T47D (cell line): ENCODE measurements at places on chromosomes 5 and 9.

DNA sequence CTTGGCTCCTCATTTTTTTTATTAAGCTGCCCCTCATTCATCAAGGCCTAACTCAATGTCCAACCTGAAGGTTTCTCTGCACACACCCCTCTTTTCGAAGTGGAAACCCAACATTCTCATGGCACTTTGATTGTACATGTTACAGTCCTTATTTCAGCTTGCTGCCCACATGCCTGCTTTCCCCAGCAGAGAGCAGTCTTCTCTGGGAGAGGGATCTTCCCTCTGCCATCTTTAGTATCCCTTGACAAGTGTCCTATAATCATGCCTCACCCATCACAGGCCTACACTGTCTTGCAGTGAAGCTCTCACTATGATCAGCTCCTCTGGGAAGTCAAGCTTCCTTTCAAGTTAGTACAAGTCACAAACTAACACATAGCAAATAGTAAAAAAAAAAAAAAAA lies 175.1 kb downstream of the ACER2 start:
- DNase-seq, result no peak

- DNase-seq, result no peak
Observed at GRCh38 chr5:53932351-53932750, 371.9 kb downstream of the NDUFS4 start.

GRCh38 chr5:120344181-120344580 lies 119.9 kb upstream of the PRR16 start:
- no peak for DNase-seq

DNA sequence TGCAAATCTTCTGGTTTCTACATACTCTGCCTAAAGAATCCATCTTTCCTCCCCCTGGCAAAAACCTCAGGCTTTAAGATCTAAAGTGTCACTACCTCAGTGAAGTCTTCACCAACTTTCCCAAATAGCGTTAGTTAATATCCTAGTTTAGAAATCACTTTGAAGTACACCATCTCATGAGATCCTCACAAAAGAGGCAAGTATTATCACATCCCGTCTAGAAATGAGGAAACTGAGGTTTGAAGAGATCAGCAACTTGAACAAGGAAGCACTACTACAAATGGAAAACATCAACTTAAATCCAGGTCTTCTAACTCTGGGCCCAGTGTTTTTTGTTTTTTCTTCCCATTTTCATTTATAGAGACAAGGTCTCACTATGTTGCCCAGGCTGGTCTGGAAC lies 4.6 kb downstream of the AP3B1 start:
- no peak for DNase-seq

DNA sequence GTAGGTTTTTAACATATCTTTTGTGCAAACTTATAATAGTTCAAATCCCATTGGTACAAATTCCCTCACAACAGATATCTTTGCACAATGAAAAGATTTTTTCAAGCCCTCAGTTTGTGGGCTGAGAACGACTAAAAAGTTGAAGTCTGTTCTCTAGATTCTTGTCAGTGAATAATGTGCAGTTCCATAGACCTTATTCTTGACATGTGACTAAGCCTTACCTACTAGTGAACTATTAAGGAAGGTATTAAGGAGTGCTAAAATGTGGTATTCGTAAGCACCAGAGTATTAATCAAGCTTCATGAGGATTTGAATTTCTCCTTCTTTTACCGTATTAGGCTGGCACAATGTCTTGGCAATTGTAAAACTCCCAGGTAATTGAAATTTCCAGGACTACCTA lies 205.6 kb upstream of the DMRTA1 start:
- DNase-seq, result no peak

- DNase-seq, result no peak
Observed at GRCh38 chr9:32069969-32070368, 314.5 kb upstream of the ACO1 start.

GRCh38 chr5:169724303-169725087 lies 87.4 kb downstream of the DOCK2 start:
- DNase-seq, result no peak

GRCh38 chr5:104952876-104953275 lies 1390.3 kb upstream of the NUDT12 start:
- DNase-seq, result no peak

DNA sequence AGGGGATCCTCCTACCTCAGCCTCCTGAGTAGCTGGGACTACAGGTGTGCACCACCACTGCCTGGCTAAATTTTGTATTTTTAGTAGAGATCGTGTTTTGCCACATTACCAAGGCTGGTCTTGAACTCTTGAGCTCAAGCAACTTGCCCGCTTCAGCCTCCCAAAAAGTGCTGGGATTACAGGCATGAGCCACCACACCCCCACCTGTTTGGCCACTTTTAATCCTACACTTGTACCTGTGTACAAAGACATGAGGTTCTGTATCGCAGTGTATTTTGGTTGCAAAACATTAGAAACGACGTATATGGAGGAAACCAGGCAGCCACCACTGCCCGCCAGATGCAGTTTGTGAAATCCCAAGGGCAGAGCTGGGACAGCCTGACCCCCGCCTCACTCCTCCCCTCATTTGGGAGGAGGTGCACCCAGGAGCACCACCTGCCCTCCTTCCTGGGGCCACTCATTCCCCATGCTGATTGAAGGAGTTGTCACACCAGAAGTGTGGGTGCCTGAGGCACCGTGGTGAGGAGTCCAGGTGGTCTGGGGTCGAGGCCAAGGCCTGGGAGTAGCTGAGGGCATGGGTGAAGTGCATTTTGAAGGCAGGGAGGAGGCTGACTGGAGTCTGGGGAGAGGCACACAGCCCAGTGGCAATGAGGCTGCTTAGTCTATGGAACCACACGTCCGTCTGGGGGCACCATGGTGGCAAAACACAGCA lies 39.3 kb upstream of the OLFM1 start:
- DNase-seq, result no peak
